RWPE1 (cell line): ENCODE measurements at places on chromosomes 7 and 10.

- no peak for DNase-seq
These were observed 22.5 kb upstream of the TIAL1 start for GRCh38 chr10:119619215-119619614.

DNA sequence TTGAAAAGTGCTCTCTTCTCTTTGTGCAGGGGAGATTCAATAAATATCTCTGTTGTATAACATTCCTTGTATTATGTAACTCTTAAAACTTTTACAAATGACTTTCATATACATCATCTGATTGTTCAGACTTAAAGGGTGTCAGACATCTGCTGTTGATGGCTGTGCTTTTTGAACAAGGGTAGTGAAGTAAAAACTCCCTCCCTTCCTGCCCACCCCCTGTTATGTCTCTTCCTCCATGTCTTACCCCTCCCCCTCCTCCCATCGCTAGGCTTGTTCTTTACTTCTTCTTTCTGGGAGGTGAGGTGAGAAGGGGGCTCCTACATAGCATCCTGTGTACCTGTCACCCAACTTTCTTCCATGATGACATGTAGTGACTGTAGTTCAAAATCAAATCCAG lies 23.4 kb upstream of the ABCB4 start:
- no peak for DNase-seq

GRCh38 chr10:76398043-76398710 lies 966.8 kb downstream of the LRMDA start:
- no peak for DNase-seq

GRCh38 chr10:29026065-29026797 lies 262.6 kb upstream of the LYZL1 start:
- no peak for DNase-seq

DNA sequence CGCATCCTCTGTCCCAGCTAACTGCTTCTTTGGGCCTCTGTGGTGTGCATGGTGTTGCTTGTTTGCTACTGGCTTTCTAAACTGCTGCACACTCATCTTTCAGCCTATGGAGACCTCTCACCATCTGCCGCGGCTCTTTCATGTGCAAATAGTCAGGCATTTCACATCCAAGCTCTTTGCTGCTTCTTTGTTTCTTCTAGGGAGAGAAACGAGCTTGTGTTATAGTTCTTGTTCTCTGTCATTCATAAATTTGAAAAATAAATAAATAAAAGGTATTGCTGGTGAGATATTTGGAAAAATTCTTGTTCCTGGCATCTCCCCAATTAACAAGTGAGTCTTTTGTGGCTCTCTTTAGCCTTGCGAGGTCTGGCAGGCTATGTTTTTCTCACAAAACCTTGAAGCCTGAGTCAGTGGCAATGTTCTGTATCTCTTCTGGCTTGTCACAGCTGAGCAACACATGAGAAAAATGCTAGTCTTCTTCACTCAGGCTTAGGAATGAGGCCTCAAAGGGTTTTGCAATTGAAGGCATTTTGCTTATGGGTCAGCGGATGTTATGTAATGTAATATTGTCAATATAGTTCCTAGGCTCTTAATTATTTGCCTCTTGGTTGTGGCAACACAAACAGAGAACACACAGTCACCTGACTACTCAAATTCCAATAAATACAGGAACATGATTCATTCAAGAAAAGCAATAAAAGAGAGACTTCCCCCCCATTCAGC lies 274.0 kb downstream of the FRMD4A start:
- DNase-seq, result no peak

- no peak for DNase-seq
These were observed 82.7 kb downstream of the AKR1D1 start for GRCh38 chr7:138158739-138159528.

DNA sequence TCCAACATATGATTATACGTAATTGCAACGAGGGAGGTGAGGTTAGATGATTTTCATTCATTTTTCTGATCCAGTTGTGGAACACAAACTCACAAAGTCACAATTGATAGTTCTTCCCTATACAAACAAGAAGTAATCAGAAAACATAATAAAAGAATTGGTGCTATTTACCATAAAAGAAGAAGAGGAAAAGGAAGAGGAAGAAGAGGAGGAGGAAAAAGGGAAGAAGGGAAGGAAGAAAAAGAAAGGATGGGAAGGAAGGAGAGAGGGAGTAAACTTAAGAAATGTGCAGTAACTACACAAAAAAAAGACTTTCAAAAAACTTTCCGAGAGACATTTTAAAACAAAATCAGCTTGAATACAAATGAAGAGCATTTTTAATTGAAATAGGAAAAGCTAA lies 65.0 kb downstream of the CCDC71L start:
- DNase-seq, result no peak

- no peak for DNase-seq
These were observed 4.2 kb downstream of the NUB1 start for GRCh38 chr7:151345576-151346469.

GRCh38 chr10:131943021-131943814 lies 38.5 kb downstream of the BNIP3 start:
- no peak for DNase-seq

DNA sequence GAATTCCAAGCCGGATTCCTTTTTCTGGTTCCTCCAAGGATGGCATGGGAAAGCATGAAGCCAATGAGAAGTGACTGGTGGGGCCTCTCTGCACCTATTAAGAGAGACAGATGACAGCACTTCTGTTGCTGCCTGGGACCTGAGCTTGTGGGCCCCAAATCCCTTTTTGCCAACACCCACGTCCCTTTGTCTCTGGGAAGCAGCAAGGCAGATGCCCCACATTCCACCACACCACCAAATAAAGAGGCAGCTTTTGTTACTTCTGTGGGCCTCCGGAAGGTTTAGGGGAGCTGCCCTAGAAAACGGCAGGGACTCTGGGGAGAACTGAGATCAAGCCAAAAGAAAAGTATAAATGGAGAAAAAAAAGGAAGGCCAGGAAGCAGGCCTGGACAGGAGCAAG lies 3.4 kb downstream of the CCDC136 start:
- no peak for DNase-seq

- DNase-seq, result no peak
These were observed 27.6 kb upstream of the OPTN start for GRCh38 chr10:13072339-13072738.

GRCh38 chr10:118851062-118852035 lies 96.6 kb upstream of the CACUL1 start:
- no peak for DNase-seq

DNA sequence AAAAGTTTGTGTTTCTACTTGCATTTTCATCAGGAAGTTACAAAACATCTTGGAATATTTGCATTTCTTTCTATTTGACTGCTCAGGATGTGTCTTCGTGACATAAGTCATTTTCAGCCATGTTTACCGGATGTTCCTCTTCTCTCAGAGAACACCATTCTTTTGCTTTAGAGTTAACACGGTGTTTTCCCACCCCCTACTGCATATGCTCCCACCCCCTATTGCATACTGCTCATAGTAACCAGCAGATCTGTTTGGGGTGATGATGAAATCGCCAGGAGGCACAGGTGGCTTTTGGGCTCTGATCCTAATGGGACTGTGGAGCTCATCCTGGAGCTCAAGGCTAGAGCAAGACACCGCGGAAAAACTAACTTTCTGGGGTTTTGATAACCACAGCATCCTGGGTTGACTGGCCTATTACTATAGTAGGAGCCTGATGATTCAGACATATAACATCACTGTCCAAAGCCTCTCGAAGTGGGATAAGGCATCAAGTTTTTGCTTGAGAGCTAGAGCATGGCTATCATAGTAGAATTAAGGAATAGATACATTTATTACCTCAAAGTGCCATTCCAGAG lies 65.1 kb upstream of the BET1 start:
- DNase-seq, result no peak

DNA sequence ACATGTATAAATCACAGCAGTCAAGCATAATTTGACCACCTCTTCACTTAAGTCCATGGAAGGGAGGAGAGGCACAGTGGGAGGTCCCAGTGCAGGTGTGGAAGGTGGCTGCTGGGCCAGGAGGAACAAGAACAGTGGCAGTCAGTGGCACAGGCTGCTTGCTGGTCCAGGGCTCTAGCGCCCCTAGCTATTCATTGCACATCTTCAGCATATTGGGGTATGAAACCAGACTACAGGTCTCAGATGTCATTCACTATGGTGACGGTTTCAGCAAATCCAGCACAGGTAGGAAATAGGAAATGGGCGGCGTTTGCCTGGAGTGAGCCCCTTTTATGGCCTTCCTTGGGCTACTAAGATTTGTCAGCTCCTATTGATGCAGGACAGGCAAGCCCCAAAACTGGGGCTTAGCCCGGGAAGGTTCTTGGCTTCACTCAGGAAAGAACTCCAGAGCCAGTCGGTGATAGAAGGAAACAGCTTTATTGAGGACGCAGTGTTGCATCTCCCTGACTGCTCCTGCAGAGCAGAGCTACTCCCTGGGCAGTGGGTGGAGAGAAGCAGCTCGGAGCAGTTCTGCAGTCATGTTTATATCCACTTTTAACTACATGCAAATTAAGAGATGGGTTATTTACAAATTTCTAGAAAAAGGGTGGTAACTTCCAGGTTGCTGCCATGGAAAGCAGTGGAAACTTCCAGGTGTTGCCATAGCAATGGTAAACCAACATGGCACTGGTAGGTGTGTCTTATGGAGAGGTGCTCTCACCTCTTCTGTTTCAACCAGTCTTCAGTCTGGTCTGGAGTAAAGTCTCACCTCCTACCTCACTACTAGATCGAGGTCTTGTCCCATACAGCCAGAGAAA lies 608.8 kb downstream of the PARD3 start:
- no peak for DNase-seq

- no peak for DNase-seq
These were observed 78.2 kb downstream of the ELFN1 start for GRCh38 chr7:1748076-1748838.

GRCh38 chr10:118383699-118384098 lies 41.6 kb upstream of the FAM204A start:
- no peak for DNase-seq

DNA sequence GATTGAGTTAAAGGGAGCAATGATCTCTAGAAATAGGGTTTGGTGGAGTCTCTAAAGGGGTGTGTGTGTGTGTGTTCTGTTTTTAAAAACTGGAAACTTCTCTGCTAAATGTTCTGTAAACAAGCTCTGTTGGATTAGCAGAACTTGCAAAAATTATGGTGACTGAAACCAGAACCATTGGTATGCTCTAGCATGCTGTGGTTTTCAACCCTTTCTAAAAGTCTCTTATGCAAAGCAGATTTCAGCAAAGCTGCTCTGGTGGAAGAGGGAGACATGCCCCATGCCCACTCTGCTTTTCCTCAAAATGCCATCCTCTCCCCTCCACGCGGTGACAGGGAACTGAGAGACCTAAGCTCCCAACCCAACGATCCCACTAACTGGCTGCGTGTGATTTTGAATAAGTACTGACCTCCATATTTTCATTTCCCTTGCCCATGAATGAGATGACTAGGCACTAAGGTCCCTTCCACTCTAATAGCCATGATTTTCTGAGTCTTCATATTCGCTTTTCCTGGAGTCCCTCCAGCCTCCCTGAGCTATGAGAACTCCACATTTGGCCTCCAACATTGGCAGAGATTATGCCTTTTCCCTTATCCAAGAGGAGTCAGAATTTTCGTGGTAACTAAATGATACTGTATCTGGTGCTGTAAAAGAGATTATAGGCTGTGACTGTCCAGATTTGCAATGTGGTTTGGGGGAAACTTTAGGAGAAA lies 117.3 kb upstream of the PALS2 start:
- DNase-seq, result no peak

- no peak for DNase-seq
These were observed 10.0 kb upstream of the KMT2E start for GRCh38 chr7:105003872-105004510.

- DNase-seq, result no peak
These were observed 141.1 kb downstream of the MAPK8 start for GRCh38 chr10:48447356-48448215.

DNA sequence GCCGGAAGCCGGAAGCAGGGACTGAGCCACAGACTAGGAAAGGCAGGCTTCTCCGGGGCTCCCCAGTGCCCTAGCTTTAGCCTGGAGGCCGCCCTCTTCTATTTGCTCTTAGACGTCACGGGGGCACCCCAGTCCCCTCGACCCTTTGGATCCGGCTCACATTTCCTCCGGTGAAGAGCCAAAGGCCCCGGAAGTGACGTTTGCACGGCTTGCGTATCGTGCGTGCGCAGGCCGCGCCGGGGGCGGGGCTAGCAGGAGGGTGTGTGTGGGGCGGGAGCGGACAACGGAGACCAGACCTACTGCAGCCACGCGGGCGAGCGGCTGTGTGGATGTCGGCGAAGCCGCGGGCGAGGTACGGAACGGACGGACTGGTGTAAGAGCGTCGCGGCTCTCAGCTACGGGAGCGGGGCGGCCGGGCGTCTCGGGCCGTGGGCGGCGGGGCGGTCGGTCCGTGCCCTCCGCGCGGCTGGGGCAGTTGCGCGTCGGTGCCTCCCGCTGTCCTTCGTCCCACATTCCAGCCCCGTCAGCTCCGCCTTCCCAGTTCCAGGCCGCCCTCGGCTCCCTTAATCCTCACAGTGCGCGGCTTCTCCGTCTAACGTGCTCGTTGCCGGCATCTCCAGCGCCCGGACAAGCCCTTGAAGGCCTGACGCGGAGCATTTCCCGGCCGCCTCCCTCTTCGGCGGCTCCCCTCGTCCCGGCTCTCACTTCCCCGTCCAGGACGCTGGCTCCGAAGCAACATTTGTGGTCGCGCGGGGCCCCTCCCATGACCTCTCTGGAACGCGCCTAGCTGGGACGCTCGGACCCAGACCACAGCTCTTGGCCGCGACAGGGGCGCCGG lies 25.8 kb downstream of the KCTD7 start:
- DNase-seq, result peak; percentile 96

GRCh38 chr10:85262992-85263391 lies 934.6 kb downstream of the CCSER2 start:
- no peak for DNase-seq

GRCh38 chr7:105643384-105643783 lies 62.1 kb upstream of the EFCAB10 start:
- no peak for DNase-seq

GRCh38 chr10:91389636-91390512 lies 20.3 kb upstream of the HECTD2 start:
- peak; percentile 54 for DNase-seq

- no peak for DNase-seq
These were observed 141.7 kb upstream of the SHH start for GRCh38 chr7:155953781-155954549.

GRCh38 chr7:132354527-132354926 lies 221.7 kb downstream of the PLXNA4 start:
- no peak for DNase-seq

- no peak for DNase-seq
These were observed 245.2 kb downstream of the DOCK4 start for GRCh38 chr7:111960984-111961383.

GRCh38 chr7:31068006-31068675 lies 16.0 kb downstream of the ADCYAP1R1 start:
- DNase-seq, result no peak

- no peak for DNase-seq
These were observed 41.1 kb downstream of the GNAI1 start for GRCh38 chr7:80175744-80176143.

DNA sequence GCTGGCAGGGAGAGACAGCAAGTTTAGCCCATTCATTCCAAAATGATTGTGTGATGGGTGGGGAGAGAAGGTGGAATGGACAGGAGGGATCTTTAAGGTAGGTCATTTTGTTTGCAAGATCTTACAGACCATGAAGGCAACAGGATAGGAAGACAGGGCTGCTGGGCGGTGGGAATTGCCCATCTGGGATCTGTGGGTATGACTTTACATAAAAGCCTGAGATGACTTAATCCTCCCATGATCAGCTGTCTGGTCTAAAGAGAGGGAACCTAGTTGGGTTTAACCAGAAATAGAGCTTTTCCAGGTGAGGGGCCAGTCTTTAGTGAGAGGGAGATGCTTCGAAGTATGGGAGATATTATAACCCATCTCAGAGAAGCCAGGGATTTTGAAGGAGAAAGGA lies 153.7 kb downstream of the KLF6 start:
- DNase-seq, result no peak
